Islet precursor cell (in vitro differentiated cells): ENCODE measurements at places on chromosomes 16 and 17.

- DNase-seq: no peak
Measured at GRCh38 chr17:33330877-33331276, 37.8 kb upstream of the ASIC2 start.

GRCh38 chr17:9676820-9677310 is 31.5 kb downstream of the USP43 start:
- peak; percentile 98 for DNase-seq

GRCh38 chr17:79707931-79708891 is 22.5 kb upstream of the ENPP7 start:
- DNase-seq: peak; percentile 78

DNA sequence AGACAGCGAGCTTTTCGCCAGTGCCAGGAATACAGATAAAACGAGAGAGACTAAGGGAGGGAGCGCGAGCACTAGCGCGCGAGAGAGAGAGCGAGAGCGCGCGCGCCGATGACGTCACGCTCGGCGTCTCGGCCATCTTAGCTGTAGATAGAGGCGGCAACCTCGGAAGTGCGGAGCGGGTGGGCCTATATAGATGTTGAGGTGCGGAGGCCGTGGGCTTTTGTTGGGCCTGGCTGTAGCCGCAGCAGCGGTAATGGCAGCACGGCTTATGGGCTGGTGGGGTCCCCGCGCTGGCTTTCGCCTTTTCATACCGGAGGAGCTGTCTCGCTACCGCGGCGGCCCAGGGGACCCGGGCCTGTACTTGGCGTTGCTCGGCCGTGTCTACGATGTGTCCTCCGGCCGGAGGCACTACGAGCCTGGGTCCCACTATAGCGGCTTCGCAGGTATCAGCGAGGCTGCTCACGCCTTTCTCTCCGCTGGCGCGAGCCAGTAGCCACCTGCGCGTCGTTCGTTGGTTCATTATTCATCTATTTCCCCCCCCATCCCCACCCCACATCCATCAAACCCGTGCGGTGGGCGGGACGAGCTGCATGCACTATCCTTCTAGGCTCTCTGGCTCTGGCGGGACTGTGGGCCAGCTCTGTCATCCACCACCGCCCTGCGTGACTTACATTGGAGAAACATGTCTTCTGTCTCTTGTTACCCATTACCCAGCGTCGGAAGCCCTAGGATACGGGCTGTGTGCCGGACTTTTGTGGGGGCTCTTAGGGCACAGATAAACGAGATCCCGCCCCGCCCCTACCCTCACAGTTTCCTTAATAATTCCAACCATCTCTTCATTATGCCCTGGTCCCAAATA is 795 bp downstream of the CYB5D2 start:
- peak; percentile 96 for DNase-seq

DNA sequence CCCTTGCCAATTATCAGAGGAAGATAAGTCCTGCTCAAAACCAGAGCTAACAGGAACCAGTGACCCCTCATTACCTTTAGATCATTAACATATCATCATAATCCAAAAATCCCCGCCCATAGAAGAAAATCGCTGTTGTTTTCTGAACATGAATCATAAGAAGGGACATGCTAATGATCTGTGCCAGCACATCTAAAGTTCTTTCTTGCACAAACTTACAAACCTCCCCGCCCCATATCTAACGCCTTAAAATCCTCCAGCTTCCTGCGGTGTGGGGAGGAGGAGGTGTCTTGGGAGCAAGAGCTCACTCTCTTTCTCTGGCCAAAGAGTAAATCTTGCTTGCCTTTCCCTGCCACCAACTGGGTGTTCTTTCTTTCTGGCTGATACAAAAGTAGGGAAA is 78.3 kb downstream of the IRX3 start:
- DNase-seq: no peak

GRCh38 chr16:51239196-51239595 is 88.1 kb upstream of the SALL1 start:
- DNase-seq: no peak

DNA sequence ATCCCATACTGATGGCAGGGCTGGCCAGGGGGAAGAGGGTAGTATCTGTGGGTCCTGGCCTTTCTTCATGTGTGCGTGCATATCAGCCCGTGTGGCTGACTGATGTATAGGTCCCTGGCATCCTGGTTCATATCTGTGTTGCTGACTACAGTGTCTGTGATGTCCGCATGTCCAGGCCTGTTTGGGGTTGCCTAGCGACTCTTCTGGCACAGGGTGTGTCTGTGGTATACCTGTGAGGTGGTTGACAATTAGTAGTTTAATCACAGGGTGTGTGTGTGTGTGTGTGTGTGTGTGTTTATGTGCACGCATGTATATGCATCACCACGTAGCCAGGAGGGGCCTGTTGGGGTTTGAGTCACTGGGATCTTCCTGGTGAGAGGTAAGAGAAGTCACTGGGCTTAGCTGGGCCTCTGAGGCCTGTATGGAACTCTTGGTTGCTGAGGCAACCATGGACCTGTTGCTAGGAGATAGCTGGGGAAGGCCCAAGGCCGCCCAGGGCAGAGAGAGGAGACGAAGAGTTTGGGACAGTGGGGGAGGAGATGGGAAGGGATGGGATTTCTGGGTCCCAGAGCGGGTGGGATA is 603 bp upstream of the TMEM95 start:
- DNase-seq: peak; percentile 69

DNA sequence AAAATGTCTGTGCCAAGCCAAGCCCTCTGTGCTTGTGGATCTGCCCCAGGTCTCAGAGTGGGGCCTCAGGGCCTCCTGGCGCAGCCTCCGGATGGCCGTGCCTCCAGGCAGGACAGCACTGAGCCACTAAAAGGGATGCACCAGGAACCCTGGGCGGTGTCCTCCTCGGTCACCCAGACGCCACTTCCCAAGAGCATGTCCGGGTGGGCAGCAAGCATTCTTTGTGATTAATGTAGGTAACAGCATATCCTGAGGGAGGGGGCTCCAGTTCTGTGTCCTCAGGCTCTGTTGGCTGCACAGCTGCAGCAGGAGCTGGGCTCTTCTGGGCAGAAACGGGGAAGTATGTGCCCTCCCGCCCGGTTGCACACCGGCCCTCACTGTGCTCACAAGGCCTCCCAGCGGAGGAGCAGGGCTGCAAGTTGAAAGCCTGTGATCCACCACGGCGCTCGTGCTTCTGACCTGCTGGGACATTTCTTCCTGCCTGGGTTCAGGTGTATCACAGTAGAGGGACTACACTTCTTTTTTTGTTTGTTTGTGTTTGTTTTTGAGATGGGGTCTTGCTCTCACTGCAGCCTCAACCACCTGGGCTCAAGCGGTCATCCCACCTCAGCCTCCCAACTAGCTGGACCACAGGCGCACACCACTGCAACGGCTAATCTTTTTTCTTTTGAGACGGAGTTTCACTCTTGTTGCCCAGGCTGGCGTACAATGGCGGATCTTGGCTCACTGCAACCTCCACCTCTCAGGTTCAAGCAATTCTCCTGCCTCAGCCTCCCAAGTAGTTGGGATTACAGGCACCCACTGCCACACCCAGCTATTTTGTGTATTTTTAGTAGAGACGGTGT is 37.9 kb upstream of the CHMP6 start:
- DNase-seq: no peak

DNA sequence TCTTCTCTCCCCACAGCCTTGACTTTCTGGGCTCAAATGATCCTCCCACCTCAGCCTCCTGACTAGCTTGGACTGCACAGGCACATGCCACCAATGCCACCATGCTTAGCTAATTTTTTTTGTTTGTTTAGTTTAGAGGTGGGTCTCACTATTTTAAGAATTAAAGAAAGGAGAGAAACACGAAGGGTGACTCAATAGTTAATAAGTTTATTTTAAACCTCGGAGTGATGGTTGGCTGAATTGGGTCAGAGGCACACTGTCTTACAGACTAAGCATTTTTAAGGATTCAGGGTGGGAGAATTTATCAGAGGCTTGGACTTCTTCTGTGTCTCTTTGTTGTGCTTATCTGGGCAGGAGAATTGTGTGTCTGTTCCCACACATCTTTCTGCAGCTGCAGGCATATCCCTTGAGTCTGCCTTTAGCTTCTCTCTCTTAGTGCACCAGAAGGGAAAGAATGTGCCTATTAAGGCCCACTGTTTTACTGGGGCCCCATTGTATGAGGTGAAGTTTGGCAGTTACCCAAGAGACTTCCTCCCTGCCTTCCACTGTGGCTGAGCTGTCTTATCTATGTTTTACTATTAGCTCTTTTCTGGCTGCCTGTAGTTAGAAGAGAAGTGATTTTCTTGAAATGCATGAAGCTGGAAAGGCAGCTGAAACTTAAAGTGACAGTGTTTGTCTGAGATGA is 2172.0 kb downstream of the TP53TG3F start:
- no peak for DNase-seq

- peak; percentile 95 for DNase-seq
Measured at GRCh38 chr17:77546772-77547241, 406.0 kb downstream of the SEC14L1 start.

GRCh38 chr17:65799869-65800268 is 238.4 kb upstream of the AXIN2 start:
- DNase-seq: no peak
